ENCODE measurements at places on chromosomes 2 and 18.

DNA sequence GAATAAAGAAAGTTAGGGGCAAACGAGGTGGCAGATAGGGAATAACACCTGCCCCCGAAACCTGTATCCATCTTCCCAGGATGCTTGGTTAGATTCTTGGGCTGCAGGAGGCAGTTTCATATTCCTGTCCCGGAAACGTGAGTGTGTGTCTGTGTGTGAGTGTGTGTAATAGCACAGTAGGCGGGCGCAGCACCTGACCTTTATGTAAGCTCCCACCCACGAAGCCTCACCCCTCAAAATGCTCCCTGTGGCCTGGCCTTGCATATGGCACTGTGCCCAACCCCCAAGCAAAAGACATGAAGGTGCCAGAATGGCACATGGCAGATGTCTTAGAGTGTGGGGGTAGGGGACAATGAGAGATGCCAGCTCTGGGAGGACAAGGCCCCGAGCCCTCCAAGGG, 48.9 kb downstream of the EFR3B start:
- no peak for DNase-seq

GRCh38 chr2:160301420-160301819, 101.3 kb upstream of the ITGB6 start:
- DNase-seq, result no peak

GRCh38 chr2:12126318-12126717, 379.9 kb downstream of the LPIN1 start:
- no peak for DNase-seq

DNA sequence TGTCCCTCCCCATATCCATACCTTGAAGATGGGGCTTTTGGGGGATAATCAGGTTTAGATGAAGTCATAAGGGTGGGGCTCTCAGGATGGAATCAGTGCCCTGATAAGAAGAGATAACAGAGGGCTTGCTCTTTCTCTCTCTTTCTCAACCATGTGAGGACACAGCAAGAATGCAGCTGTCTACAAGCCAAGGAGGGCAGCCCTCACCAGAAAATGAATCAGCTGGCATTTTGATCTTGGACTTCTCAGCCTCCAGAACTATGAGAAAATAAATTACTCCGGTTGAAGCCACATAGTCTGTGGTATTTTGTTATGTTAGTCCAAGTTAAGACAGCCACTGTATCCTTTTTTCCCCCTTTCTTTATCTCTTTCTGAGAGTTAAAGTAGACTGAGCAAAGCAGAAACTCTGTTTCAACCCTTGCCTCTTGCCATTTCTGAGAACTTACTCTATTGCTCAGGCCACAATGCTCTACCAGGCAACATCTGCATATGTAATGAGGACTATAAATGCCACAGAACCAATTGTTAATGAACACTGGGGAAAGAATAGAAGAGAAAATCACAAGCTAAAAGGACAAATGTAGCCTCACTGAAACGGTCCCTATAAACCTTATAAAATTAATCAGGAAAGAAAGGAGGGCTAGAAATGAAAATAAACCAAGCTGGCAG, 56.9 kb downstream of the SRBD1 start:
- DNase-seq, result peak; percentile 28

DNA sequence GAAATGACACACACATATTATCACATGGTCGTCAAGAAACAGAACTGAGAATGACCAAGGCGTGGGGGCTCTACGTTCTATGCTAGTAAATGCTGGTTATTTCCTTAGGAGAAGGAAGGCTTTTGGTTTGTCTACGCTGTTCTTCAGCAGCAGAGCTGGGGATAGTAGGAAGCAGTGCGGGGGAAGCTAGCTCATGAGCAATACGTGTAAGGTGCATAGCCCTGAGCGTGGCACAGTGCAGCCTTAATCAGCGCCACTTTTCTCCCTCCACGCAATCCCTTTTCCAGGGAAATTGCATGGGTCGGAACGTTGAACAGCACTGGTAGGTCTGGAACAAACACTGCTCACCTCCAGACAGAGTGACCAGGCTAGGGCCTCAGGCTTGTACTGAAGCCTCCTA, 199.6 kb upstream of the FBXO11 start:
- no peak for DNase-seq

DNA sequence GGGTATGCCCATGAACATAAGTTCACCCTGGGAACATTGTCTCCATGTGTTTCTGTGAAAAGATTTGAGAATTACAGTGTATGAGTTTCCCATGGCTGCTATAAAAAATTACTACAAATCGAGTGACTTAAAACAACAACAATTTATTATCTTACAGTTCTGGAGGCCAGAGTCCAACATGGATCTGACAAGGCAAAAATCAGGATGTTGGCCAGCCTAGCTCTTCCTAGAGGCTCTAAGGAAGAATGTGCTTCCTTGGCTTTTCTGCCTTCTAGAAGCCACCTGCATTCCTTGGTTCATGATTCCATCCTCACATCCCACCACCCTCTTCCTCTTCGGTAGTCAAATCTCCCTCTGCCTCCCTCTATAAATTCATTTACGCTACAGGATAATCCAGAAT, 38.6 kb downstream of the FAM124B start:
- no peak for DNase-seq

DNA sequence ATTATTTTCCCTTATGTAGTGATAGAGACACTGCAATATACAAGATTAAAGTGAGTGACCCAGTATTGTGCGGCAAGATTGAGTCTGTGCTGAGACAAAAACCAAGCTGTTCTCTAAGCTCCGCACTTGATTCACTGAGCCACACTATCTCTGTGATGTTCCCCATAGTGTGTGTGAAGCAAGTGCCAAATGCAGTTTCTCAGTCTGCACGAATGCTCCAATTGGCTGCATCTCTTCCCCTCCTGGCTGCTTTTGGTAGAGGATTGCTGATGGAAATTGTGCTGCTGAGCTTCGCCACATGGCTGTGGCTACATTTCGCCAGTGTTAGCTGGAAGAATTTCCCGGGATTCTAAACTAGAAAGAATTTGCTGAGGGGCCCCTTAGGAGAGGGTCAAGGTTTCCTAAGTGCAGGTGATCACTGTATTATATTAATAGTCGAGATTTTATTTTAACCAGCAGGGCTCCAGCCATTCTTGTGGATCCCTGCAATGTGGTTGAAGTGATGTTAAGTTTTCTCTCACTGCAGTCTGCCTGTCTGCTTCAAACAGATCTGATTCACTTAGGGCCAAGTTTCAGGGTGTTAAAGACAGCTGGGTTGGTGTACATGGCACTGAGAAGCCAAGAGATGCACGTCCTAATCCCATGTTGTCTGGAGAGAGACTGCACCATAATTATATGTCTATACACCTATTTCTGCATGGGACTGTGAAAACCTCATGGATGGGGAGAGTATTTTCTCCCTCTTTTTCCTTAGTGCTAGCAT, 317.2 kb downstream of the DCC start:
- DNase-seq, result no peak

GRCh38 chr2:10820562-10820961, 8.0 kb upstream of the PDIA6 start:
- no peak for DNase-seq

GRCh38 chr2:58202404-58202803, 38.7 kb downstream of the FANCL start:
- no peak for DNase-seq

GRCh38 chr18:21897811-21898210, 157.2 kb downstream of the MIB1 start:
- DNase-seq, result peak; percentile 22
